Activated gamma-delta T cell treated with Interleukin-2 at 50 U/mL for 16 hours (primary cell): ENCODE measurements at places on chromosomes 12 and 14.

GRCh38 chr14:36671149-36671548 lies 9.5 kb downstream of the PAX9 start:
- no peak for DNase-seq

DNA sequence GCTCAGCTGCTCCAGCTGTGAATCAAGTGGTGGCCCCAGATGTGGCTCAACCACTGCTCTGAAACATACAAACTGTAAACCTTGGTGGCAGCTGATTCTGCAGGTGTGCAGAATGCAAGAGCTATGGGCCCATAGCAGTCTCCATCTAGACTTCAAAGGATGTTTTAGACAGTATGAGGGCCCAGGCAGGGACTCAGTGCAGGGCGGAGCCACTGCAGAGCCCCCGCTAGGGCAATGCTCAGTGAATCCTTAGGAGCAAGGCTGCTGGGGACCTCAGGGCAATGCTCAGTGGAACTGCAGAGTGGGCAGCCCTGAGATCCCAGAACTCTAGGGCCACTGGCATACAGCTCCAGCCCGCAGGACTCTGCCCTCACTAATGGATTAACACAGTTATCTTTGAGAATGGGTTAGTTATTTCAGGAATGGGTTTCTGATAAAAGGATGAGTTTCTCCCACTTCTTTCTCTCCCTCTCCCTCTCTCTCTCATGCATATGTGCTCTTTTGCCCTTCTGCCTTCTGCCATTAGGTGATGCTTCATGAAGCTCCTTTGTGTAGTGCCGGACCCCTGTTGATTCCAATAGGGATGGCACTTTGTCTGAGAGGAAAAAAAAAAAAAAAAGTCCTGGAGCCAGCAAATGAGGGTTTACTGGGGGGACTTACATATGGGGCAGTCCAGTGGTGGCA lies 48.4 kb upstream of the JDP2 start:
- no peak for DNase-seq

DNA sequence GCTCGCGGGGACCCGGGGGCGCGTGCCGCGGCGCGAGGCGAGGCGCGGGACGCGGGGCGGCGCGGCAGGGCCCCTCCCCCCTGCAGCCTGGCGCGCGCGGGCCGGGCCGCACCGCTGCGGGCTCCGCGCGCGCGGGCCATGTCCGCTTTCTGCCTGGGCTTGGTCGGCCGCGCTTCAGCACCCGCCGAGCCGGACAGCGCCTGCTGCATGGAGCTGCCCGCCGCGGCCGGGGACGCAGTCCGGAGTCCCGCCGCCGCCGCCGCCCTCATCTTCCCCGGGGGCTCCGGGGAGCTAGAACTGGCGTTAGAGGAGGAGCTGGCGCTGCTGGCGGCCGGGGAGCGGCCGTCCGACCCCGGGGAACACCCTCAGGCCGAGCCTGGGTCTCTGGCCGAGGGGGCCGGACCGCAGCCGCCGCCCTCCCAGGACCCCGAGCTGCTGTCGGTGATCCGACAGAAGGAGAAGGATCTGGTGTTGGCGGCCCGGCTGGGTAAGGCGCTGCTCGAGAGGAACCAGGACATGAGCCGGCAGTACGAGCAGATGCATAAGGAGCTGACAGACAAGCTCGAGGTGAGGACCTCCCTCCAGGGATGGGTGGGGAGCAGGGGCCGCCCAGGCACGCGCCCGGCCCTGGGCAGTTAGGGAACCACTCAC lies 820 bp downstream of the BICDL1 start:
- peak; percentile 71 for DNase-seq

GRCh38 chr12:70052931-70053497 lies 190.2 kb upstream of the CNOT2 start:
- no peak for DNase-seq

GRCh38 chr12:93121729-93122488 lies 192.8 kb upstream of the EEA1 start:
- no peak for DNase-seq

- DNase-seq = no peak
Measured at GRCh38 chr12:64332938-64333337, 57.6 kb downstream of the C12orf56 start.

DNA sequence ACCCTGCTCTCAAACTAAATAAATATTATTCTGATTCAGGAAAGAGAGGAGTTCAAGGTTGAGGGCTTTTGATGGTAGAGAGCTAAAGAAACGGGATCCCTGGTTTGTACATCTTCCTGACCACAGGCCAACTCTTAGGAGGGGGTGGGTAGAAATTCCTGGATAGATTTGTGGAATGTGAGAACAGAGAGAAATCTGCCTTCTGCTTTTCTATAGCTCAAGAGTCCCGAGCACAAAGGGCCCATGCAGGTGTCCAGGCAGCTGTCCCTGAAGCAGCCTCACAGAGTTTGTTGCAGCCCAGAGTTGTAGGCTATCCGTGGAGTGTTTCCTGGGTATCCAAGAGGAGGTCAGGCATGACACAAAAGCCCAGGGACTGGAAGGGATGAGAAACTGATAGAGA lies 198.6 kb downstream of the BCAT1 start:
- no peak for DNase-seq

- DNase-seq = no peak
Measured at GRCh38 chr12:30631740-30632139, 63.9 kb downstream of the IPO8 start.

GRCh38 chr12:81176796-81177195 lies 98.9 kb downstream of the ACSS3 start:
- no peak for DNase-seq

DNA sequence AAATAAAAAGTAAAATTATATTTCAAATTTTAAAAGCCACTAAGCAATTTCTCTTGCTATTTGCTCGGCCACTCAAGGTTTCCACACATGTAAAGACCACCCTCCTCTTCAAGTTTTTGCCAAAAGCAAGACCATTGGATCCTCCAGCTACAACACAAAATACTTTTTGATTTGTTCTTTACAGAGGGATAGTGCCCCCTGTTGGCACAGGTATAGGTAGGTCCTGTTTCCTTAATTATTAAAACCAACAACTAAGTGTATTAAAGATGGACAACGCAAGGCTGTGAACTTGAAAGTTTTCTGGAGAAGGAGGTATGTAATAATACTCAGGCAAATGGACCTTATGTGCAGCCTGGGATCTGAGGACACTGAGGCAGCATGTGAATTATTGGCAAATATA lies 23.8 kb downstream of the ATP6V1D start:
- no peak for DNase-seq

DNA sequence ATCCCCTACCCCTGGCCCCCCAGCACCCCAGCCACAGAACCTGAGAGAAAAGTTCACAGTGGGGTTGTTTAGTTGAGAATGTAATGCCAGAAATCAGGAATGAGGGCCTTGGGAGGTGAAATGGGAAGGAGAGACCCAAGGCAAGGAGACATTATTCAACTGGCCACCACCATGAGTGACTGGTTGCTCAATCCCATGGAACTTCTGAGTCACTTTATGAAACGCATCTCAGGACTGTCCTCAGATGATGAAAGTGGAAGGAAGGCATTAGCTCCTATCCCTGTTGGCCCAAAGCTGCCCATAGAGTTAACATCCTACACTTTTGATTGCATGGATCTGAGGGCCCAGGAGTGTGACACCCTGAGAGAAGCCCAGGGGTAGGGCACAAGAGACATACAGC lies 25.4 kb upstream of the TCL1A start:
- DNase-seq = no peak

DNA sequence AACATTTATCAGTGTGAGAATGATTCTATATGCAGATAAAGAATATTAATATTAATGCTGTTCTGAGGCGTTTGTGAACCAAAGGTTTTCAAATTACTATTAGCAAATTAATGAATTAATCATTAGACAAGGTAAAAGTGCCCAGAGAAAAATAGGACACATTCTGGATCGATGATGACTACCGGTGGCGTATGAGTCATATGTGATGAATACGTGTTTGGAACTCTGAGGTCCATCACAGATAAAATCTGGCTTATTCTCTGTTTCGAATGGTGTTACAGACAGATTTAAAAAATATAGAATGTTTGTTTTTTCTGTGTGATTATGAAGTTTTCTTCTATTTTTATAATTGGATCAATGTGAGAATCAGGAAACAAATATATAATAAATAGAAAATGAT lies 79.2 kb upstream of the RTL1 start:
- DNase-seq = no peak

GRCh38 chr14:93793555-93794324 lies 5.5 kb upstream of the PRIMA1 start:
- no peak for DNase-seq

DNA sequence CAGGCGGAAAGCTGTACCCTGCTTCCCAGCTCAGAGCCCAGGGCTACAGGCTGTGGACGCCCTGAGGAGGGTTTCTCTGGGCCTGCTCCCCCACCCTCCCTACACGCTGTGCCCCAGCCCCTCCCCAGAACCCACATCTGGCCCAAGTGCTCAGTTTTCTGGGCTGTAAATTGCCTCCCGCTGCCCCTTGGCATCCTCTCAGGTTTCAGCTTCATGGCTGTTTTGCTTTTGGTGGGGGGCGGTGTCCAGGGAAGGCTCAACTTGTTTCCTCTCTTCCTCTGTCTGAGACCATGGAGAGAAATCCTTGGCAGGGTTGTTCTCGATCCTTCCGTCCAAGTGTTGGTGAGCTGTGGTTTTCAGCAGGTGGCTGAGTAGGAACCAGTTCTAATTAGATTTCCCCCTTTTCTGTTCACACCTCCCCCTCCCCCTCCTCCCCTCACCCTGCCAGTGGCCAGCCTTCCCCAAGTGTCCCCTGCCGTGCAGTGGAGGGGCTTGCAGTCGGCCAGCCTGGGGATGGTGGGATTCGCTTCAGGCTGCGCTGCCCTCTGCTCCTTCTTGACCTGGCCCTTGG lies 61.8 kb downstream of the TSPAN9 start:
- DNase-seq = no peak

DNA sequence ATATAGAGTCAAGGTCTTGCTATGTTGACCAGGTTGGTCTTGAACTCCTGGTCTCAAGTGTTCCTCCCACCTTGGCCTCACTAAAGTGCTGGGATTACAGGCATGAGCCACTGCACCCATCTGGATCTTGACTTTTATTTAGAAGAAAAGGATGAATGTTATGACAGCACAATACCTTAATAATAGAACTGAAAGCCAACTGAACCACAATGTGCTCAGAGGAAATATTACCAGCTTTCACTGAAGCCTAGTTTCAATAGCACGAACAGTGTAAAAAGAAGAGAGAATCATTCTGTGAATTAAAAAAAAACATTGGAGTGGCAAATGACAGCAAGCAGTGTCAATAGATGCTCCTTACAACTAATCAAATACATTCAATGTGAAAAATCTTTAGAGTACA lies 239.2 kb upstream of the RMST start:
- no peak for DNase-seq

DNA sequence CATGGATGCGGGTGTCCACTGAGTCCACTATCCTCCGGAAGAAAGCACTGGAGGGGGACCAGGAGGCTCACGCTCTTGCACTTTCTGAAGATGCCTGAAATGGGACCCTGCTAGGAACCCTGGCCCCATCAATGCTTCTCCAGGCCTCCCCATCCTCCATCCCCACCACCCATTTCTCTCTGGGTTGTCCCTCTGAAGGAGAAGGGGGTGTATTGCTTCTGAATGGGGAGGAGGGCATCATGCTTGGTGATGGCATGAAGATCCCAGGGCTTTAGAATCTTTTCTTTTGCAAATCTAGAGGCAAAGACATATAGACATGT lies 681 bp upstream of the JPH4 start:
- no peak for DNase-seq

- DNase-seq = no peak
Measured at GRCh38 chr14:88064841-88065240, 59.9 kb downstream of the GPR65 start.

DNA sequence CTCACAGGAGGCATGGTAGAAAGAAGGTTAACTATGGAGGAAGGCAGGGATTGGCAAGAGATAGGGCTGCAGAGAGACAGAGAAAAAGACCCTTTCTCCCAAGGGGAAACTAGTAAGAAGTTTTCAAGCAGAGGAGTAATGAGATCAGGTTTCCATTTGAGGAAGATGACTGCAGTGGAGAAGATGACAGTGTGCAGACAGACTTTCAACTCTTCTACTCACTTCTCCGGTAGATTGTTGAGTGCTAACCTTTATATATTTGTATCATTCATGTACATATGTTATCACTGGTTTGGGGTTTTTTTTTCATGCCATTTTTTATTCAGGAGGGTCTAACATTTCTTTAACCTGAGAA lies 5.9 kb upstream of the B3GNT4 start:
- no peak for DNase-seq

DNA sequence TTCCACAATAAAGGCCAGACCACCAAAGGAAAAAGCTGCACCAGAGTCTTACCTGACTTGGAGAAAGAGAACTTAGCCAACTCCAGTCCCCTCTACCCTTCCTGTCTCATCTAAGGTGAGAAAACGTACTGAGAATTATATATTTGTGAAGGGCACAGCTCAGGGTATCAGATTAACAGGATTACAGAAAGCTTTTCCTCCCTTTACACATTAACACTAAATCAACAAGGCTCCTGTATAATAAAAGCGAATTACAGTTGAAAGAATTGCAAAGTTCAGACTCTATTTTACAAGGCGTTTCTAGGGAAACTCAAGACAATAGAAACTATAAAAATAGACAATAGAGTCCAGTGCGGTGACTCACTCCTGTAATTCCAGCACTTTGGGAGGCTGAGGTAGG lies 82.7 kb upstream of the RPL10L start:
- no peak for DNase-seq

DNA sequence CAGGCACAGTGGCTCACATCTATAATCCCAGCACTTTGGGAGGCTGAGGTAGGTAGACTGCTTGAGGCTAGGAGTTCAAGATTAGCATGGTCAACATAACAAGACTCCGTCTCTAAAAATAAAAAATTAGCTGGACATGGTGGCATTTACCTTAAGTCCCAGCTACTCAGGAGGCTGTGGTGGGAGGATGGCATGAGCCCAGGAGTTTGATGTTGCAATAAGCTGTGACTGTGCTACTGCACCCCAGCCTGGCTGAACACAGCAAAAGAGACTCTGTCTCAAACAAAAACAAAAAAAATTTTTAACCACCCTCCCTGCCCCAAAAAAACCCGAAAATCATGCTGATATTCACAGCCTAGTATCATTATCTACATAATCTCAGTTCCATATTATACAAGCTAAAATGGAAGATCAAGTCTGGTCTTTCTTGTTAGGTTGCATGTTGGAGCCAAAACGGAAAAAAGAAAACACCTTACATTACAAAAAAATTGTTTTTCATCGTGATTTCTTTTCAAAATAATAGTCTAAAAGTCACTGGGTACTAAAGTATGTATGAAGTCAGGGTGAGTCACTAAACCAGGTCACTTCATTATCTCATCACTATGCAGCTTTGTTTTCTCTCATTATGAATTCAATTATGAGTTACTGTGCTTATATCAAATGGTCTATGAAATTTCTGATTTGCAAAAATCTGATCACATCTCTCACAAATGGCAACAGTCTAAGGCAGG lies 13.8 kb downstream of the GXYLT1 start:
- DNase-seq = no peak

DNA sequence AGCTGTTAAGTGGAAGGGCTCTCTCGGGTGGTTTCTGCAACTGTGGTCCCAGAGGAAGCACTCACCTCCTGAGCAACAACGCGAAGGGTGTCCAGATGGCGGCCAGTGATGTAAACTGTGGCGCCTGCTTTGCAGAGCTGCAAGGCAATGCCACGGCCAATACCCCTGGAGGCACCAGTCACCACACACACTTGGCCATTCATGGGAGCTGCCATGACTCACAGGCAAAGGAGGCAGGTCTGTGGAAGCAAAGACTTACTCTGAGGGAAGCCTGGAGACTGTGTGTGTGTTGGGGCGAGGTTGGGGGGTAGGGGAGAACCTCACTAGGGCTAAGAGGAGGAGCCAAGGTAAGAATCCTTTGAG lies 707 bp downstream of the DHRS1 start:
- no peak for DNase-seq
